Fibroblast of upper back skin (primary cell): ENCODE measurements at places on chromosomes 5 and 9.

- no peak for DNase-seq
Observed at GRCh38 chr5:40021007-40021406, 596.2 kb upstream of the DAB2 start.

GRCh38 chr9:21661626-21662025 lies 140.8 kb upstream of the MTAP start:
- DNase-seq: peak; percentile 57

GRCh38 chr5:147455822-147456450 lies 53.9 kb downstream of the DPYSL3 start:
- DNase-seq: no peak

- DNase-seq: peak; percentile 42
Observed at GRCh38 chr5:154714266-154714986, 40.8 kb upstream of the LARP1 start.

GRCh38 chr5:89444088-89444487 lies 561.1 kb upstream of the MEF2C start:
- DNase-seq: no peak

GRCh38 chr9:911005-911404 lies 65.5 kb upstream of the DMRT3 start:
- no peak for DNase-seq

DNA sequence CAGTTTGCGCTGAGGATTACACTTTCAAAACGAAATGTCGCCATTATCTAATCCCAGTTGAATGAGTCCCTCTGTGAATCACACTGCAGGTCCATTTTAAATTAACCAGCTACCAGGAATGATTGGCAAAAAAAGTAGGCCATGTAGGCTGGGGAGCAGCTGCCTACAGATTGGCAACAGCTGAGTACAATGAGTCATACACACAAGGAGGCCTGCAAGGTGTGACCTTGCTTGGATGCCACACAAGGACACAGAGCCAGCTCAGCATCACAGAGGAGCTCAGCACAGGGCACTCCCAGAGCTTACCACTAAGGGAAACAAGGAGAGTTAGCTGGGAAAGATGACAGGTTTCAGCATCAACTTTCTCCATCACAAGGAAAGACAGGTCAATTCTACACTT lies 12.9 kb downstream of the HAVCR1 start:
- DNase-seq: no peak

- DNase-seq: peak; percentile 96
Observed at GRCh38 chr9:77712533-77713130, 64.5 kb upstream of the GNA14 start.

- DNase-seq: no peak
Observed at GRCh38 chr9:72599874-72600534, 78.6 kb downstream of the TMC1 start.

DNA sequence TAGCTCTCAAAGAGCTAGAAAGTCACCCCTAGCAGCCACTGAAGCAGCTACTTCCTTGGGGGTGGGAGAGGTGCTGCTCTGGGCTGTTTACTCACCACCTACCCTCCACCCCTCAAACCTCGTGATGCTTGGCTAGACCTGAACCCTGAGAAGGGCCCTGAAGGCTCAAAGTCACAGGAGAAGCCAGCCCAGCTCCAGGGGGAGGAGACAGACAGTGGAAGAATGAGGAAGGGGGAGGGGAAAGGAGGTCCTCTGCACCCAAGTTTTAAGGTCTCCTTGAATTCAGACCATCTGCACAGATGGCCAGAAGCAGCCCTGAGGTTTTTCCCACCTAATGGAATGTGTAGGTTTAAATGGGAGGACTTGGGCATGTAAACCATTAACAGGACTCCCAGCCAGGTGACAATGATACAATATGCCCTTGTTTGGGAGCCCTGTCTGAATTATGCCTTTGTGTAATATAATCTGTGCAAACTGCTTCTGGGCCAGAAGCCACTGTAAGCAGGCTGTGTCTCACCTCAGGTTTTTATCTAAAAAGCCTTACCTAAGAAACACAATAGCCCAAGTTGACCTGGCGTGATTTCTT lies 180.5 kb downstream of the PIK3R1 start:
- no peak for DNase-seq
